ENCODE measurements at places on chromosomes 7 and 10.

GRCh38 chr7:116963234-116963633 is 9.9 kb downstream of the ST7 start:
- DNase-seq, result no peak

GRCh38 chr10:79933961-79934360 is 14.9 kb downstream of the SFTPD start:
- DNase-seq, result no peak

DNA sequence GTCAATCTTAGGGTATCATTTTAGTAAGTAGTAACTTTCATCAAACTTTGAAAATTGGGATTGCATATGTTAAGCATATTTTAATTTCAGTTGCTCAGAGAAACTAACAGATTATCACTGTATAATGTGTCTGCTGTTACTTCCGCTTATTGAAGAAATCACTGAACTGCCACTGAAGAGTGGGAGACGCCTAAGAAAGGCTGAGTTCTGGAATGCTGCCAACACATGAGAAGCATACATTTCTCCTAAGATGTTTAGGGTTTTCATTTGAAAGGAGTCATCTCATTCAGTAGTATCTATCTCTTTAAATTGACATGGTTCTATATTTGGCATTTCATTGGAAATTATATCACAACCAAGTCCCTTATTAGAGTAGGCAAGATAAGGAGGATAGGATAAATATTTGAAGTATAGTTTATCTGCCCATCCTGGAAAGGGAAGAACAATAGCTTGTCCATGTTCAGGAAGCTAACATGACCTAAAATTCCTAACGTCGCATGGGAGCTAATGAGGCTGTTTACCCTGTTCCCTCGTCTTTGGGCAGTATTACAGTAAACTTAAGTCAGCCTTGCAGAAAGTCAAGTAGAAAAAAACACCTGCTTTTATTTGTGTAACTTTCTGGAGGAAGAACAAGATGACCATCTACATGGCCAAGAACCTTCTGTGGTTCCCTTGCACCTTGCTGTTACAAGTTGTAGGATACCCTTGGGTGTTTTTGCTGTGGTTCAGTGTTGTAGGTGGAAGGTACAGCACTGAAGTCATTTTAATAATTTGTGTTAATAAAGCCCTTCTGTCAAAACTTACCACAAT is 67.3 kb downstream of the NHLRC2 start:
- no peak for DNase-seq

GRCh38 chr7:142654398-142654797 is 94.9 kb upstream of the PRSS1 start:
- DNase-seq, result no peak

- DNase-seq, result no peak
Observed at GRCh38 chr7:100555701-100556100, 16.7 kb downstream of the AGFG2 start.

GRCh38 chr10:122849090-122849489 is 3.4 kb upstream of the CUZD1 start:
- no peak for DNase-seq

- DNase-seq, result no peak
Observed at GRCh38 chr10:29598851-29599311, 35.9 kb downstream of the SVIL start.

DNA sequence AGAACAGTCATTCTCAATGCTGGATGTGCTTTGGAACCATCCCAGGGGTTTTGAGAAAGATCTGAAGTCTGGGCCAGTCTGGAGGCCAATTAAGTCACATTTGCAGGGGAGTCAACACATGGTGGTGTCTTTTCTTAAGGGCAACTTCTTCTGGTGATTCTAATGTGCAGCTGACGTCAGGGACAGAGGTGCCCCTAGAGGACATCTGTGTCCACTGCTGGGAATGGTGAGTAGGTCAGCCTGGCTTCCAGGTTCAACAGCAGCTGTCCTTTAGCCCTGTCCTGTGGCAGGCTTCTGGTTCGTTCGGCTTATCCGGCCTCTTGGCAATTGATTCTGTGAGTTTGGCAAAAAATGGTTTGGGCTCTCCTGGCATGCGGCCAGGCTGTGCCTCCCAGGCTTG is 269.7 kb upstream of the HABP2 start:
- DNase-seq, result no peak

- no peak for DNase-seq
Observed at GRCh38 chr7:29113384-29114102, 32.8 kb downstream of the CPVL start.

GRCh38 chr7:32191305-32191704 is 121.1 kb upstream of the PDE1C start:
- DNase-seq, result no peak

- no peak for DNase-seq
Observed at GRCh38 chr7:139909379-139910050, 80.5 kb downstream of the TBXAS1 start.

DNA sequence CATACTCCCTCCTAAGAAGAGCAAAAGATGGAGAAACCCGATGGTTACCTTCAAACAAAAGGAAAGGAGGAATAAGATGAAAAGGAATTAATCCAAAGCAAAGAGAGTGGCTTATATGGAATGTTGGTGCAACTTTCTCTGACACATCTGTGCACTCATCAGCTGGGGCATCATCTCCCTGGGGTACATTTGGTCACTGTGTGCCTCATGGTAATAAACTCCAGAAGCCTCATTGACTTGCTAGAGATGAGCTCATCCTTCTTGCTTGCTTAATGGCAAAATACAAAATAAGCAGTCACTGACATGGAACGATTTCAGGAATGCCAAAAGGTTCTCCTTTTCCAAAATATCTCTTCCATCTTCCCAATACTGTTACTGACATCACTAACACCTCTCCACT is 22.5 kb downstream of the CAV1 start:
- no peak for DNase-seq

GRCh38 chr7:150569245-150569955 is 2.2 kb downstream of the GIMAP4 start:
- no peak for DNase-seq

- DNase-seq, result no peak
Observed at GRCh38 chr7:90835861-90836260, 239.7 kb downstream of the CDK14 start.

GRCh38 chr7:42359946-42360345 is 122.9 kb upstream of the GLI3 start:
- DNase-seq, result no peak

DNA sequence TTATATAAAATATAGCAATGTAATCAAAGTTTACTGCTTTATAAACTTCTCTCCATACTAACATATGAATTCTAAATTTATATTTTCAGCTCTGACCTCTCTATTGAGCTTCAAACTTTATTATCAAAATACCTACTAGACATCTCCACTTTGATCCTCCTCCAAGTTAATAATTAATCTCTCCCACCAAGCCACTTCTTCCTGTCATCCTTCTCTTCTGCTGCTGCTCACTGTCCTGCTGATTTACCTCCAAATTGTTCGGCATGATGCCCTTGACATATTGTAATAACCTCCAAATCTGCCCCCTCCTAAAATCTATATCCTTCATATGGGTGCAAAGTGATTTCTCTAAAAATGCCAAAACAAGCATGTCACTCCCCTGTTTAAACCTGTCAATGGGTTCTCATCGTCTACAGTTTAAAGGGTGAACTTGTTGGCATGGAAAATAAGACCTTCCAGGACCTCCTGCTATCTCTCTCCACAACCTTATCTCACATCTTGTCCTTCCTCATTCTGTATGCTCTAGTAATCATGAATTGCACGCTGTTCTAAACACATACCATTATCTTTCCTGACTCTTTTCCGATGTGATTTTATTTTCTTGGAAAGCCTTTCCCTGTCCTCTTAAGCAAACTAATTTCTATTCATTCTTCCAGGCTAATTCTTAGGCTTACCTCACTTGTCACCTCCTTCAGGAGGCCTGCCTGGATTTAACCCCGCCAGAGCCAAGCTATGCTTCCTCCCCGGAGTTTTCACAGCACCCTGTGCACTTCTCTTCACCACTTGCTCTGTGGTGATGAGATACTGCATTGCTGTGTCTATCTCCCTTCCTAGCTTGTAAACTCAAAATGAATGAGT is 52.1 kb upstream of the STK17A start:
- no peak for DNase-seq

GRCh38 chr10:133394801-133395221 is 854 bp downstream of the MTG1 start:
- no peak for DNase-seq

GRCh38 chr7:72435366-72435765 is 23.2 kb upstream of the CALN1 start:
- no peak for DNase-seq
